ENCODE measurements at places on chromosomes 5 and 9.

GRCh38 chr9:137086531-137087408 lies at the start of gene MAN1B1:
MAN1B1 (plus strand) TSS chr9:137086985; CDS start chr9:137087000, 15 bp downstream.
- DNase-seq: peak; percentile 100

DNA sequence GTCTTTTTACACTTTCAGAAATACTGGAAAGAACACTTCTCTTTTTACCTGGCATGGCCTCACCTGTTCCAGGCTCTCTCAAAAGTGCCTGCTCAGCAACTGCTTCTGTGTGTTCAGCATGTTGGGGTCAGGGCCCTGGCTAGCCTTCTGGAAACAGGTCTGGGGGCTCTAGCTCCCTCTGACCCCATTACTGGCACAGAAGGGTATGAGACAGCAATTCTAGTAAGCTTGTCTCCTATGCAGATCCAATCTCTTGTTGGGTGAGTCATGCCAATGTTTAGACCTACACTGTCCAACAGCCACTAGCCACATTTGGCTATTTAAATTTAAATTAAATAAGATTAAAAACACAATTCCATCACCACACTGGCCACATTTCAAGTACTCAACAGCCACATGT lies 80.8 kb downstream of the MAPKAP1 start:
- no peak for DNase-seq

GRCh38 chr9:134062461-134063087 lies 5.3 kb downstream of the BRD3 start:
- no peak for DNase-seq

GRCh38 chr9:36551129-36551528 lies 21.6 kb upstream of the MELK start:
- no peak for DNase-seq

DNA sequence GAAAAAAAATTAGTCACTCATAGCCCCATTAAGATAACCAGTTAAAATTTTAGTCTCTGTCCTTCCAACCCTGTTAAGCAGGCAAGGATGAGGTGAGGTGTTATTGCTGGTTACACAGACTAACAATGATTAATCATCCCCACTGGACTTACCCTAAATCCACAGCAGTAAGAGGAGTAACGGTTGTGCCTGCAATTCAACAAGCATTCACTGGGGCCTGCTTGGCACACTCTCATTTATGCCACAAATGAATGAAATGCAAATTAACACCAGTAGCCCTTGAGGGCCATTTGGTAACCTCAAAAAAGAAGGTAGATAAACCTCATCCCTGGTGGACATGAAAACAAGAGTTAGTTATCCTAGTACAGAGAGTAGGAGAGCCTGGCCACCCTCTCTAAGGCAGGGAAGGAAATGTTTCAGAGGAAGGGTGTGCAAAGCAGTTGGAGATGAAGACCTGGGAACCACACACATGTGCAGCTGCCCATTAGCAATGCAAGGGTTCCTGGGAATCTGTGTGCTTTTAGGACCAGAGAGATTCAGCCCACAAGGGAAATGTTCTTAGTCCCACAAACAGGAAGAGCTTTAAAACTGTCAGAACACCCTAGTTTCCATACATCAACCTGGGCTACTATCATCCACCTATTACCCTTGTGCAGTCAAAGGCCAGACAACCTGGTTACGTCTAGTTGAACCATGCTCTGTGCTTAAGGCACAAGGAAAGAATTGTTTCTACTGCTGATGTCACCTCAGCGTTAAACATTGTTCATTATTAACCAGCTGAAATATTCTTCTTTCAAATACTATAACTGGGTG lies 7.7 kb downstream of the LHFPL2 start:
- no peak for DNase-seq

- no peak for DNase-seq
Observed at GRCh38 chr9:119951591-119951990, 582.4 kb upstream of the BRINP1 start.

DNA sequence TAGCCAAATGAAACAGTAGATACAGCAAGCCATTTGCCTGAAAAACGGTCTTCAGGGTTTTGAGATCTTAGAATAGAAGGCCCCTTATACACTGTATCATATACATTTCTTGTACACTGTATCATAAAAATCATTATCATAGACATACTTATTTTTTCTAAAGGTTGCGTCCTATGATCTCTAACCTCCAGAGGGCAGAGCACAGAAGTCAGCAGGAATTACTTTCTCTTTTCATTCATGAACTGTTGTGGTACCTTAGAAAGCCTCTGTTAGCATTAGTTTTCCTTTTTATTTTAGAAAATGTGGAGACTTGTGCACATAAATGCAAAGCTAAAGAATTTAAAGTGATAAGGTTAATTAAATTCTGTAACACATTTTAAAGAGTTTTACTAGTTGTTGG lies 115.4 kb downstream of the OXCT1 start:
- DNase-seq: no peak

- DNase-seq: no peak
Observed at GRCh38 chr9:79880626-79881025, 308.9 kb downstream of the TLE4 start.

DNA sequence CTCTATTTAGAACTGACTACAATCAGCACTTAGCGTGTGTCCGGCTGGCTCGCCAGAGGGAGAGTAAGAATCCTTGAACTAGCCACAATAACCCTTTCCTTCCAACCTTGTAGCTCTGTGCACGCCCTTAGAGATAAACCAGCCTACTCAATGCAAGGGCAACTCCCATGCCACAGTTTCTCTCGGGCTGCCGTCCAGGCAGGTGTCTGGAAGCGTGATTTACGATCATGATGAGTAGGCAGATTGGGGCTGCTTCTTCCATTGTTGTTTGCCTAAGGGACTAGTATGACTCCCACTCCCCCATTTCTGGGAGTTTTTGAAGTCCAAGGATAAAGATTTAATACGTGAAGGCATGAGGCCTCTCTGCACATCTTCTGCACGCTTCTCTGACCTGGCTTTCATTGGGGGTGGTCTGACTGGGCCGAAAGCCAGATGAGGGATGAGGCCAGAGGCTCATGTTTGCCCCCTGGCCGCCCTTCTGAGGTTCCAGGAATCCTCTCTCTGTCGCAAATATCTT lies 134.0 kb upstream of the MYO10 start:
- DNase-seq: no peak

DNA sequence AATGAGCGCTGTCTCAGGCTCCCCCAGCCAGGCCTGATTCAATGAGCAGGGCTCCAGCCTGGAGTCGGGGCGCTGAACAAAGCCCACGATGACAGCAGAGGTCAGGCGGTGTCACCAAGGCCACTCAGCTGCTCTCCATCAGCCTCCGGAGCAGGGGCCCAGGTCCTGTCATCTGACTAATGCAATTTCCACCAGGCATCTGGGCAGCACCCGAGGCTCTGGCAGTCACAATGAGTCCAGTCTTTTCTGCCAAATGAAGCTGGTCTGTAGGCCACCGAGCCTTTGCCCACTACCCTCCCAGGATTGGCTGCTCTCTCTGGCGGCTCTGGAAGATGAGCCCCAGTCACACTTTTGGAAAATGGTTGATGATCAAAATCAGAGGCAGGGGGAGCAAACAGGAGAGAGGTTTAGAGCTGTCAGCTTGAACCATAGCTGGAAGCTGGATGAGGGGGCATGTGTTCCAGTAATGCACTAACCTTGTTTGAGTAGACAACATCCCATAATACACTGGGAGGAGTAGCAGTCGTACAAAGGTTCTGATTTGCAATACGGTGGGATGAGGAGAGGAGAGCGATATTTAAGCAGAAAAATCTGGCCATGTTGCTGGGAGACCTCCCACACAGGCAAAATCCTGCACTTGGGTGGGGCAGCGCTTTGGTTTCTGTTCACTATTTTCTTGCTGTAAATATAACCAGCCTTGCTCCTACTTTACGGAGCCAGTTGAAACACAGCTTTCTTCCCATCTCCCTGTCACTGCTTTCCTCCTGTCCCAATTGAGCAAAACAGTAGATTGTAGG lies 306.4 kb upstream of the PANK3 start:
- DNase-seq: no peak

DNA sequence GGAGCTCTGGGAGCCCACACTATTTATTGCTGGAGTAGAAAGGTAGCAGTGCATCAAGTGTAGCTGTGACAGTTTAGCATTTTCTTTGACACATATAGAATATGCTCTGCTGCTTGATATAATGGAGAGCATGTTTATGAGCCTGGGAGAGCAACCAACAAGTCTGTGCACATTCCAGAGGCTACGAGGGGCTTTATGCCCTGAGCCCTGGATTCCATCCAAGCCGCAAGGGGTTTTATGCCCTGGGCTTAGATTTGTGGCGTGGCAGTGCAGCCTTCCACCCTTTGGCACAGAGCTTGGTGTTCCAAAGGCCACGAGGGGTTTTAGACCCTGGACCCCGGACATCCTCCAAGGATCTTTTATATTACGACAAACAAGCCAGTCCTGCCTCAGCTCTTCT lies 14.6 kb downstream of the CDH6 start:
- DNase-seq: no peak

GRCh38 chr9:113508111-113508749 lies 44.7 kb downstream of the RGS3 start:
- DNase-seq: no peak

DNA sequence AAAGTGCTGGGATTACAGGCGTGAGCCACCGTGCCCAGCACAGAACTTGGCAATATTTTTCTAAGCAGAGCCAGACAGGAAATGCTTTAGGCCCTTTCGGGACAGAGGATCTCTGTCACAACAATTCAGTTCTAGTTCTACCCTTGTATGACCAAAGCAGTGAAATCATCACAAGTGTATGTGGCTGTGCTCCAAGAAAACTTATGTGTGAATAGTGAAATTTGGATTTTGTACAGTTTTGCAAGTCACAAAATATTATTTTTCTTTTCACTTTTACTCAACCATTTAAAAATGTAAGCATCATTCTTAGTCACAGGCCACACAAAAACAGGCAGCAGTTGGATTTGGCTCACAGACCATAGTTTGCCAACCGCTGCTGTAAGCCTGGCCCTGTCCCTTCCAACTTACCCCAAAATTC lies 20.4 kb upstream of the PRUNE2 start:
- DNase-seq: no peak

DNA sequence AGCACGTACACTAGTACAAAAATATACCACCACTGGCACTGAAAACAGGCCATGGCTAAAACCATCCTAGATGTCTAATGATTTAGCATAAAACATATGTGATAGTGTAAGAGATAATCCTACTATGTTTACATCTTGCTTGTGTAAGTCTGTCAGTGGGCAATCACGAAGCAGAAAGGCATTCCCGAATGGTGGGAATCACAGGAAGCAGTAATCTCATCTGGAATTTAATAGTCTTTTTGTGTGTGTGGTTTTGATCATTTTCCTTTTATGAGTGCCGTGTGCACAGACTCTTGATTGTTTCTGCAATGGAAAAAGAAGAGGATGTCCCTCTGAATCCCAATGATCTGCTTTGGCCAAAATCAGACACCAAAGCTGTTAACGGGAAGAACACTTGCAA lies 200.5 kb downstream of the EBF1 start:
- DNase-seq: no peak

GRCh38 chr9:132507670-132508469 lies 74.5 kb upstream of the BARHL1 start:
- DNase-seq: peak; percentile 72

- DNase-seq: no peak
Observed at GRCh38 chr5:86523718-86524117, 94.0 kb upstream of the COX7C start.

DNA sequence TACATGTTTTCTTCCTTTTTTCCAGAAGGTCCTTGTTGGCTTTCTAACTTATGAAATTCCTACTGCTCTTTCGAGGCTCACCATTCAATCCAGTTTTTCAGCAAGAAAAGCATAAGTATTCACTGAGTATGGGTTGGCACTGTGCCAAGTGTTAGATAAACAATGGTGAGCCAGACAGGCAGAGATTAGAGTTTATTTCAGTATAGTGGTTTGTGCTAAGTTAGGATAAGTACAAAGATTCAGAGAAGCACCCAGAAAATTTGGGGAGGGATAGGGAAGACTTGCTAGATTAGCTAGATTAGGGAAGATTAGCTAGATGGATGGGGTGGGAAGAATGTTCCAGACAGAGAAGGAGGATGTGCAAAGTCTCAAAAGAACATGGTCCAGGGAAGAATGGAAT lies 122.9 kb downstream of the OXCT1 start:
- no peak for DNase-seq

DNA sequence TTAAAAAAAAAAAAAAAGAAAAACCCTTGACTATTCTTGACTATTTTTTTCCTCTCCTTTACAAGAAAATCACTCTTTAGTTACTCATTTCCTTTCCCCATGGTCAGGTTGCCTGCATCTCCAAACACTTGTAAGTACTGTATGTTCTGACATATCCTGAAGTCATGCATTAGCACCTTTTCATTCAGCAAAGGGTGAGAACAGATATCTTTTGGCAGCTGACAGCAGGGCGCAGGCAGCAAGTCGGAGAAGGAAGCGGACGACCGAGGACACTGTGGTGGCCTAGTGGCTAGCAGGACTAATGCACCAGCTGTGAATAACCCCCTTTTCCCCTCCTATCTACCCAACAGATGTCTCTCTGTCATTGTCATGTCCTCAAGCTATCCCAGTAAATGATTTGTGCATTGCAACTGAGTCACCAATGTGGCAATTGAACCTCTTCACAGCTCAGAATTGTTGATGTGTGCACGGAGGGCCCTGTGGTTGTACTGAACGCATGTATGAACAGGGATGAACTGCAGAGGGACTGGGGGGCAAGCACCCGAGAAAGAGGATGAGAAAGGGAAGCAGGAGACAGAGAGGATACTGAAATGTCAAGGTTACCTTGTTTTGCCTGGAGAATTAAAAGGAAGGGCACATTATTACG lies 996.0 kb upstream of the ARRDC3 start:
- no peak for DNase-seq

GRCh38 chr5:62727861-62728260 lies 149.2 kb downstream of the LRRC70 start:
- no peak for DNase-seq

- no peak for DNase-seq
Observed at GRCh38 chr9:129598089-129598596, 22.8 kb downstream of the C9orf50 start.

DNA sequence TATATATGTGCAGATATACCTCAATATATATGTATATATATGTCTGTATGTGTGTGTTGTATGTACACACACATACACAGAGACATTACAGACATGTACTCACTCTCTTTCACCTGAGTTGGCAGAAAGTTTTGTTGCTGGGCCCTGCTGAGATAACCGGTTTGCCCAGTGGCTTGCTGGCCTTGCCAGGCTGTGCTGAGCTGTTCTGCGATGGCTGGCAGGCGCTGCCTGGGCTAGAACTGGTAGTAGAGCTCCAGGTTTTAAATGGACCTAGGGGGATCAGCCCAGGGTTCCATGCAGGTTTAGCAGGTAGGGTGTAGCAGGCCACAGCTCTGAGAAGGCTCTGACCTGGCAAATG lies 394.3 kb downstream of the GADD45G start:
- DNase-seq: no peak

DNA sequence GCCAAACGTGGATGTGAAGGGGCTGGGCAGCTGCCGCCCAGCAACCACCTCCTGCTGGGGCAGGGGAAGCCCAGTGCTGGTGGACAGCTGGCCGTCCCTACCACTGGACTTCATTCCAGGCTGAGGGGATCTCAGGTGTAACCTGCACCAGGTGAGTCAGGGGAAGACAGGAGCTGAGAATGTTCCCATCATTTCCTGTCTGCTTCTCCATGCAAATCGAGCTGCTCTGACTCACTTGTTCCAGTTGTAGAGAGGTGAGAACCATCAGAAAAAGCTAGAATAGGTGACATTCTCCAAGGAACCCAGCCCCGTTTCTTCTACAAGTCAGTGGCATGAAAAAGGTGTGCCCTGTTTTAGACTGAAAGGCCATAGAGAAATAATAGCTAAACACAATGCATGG lies 21.8 kb upstream of the BARX1 start:
- DNase-seq: no peak

GRCh38 chr5:180718810-180719453 lies 20.9 kb downstream of the OR2Y1 start:
- DNase-seq: peak; percentile 65
